ENCODE measurements at places on chromosomes 6 and 20. TPM values are rescaled to one million over a fixed set of nuclear protein-coding genes. Genes with fewer than 3 reads are reported as not detected.

DNA sequence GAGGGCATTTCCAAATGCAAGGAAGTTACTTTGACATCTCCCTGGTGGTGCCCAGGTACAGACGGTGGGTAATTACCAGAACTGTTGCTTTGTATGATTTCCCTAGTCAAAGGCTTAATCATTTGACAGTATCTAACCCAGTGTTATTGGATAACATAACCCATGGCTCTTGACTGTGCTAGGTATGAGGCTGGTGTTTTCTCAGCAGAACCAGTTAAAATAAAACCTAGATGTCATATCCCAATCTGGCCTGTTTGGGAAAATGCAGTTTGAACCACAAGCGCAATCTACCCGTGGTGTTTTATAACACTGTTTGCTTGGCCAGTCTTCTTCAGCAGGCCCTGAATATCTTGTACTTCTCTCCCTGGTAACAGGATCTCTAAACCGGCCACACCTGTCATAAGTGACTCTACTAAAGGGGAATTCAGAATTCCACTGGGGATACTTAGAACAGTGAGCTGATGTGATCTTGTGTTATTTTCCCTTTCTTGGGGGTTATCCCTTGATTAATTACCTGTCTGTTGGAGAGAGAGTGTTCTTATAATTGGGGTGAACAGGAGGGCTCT, 32.8 kb downstream of the PPP1R14C start:
- DNase-seq: no peak
- no peak overlapping the region for H3K27ac ChIP-seq
- H3K4me1 ChIP-seq: no peaks in the 10 kb centered on the region
- H3K36me3 ChIP-seq: no peaks in the 10 kb centered on the region
- H3K27me3 ChIP-seq: no peaks in the 10 kb centered on the region
- H3K4me3 ChIP-seq: no peak overlapping the region

DNA sequence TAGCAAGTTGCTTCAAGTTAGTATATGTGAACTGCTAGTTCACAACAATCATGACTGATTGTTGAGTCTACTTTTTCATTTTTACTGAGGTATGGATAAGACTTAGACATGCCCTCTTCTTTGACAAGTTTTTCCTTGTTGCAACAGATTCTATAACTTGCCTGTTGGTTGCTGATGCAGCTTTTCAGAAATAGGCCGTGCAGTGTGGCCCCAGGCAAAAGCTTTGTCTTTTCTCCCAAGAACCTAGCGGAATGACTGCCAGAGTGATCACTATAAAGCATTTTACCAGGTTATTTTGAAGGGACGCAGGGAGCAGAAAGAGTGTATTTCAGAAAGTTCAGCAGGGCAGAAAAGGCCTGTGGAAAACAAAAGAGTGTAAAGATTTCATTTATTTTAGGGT, 16.0 kb downstream of the HECA start:
- no peak overlapping the region for H3K4me3 ChIP-seq
- H3K4me1 ChIP-seq: no peaks in the 10 kb centered on the region
- H3K27me3 ChIP-seq: no peaks in the 10 kb centered on the region
- no peak overlapping the region for H3K27ac ChIP-seq
- DNase-seq: no peak
- no peaks in the 10 kb centered on the region for H3K36me3 ChIP-seq

DNA sequence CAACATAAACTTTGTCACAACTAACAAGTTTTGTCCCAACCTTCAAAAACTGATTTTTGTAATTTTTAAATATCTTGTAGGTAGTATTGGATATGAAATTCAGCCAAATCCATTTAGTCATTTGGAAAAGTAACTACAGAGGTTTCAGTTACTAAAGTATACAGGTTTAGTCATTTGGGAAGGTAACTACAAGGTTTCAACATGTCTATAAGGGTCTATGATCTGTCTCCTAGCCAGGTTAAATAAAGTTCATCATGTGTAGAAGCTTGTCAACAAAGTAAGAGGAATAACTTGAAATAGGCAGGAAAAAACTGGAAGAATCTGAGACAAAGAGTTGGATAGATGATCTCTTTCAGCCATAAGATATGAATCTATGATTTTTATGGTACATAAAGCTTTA, 229.8 kb downstream of the COL12A1 start:
- H3K4me3 ChIP-seq: no peak overlapping the region
- H3K27ac ChIP-seq: no peak overlapping the region
- H3K36me3 ChIP-seq: no peaks in the 10 kb centered on the region
- H3K4me1 ChIP-seq: no peaks in the 10 kb centered on the region
- DNase-seq: no peak

- H3K4me3 ChIP-seq: no peak overlapping the region
- no peak overlapping the region for H3K27ac ChIP-seq
- DNase-seq: peak; percentile 34
- no peaks in the 10 kb centered on the region for H3K36me3 ChIP-seq
- H3K27me3 ChIP-seq: no peaks in the 10 kb centered on the region
Observed at GRCh38 chr20:16821211-16822089, 73.3 kb downstream of the OTOR start.

GRCh38 chr20:50730765-50731054, 670 bp upstream of the PARD6B start:
- H3K4me3 ChIP-seq: peak overlapping the region; percentile 89
- no peaks in the 10 kb centered on the region for H3K27me3 ChIP-seq
- no peak for DNase-seq
- H3K27ac ChIP-seq: peak overlapping the region; percentile 91
- H3K4me1 ChIP-seq: peaks cover 15% of the 10 kb centered on the region
- no peaks in the 10 kb centered on the region for H3K36me3 ChIP-seq

The PEX3 gene
- 27.2 TPM for polyA plus RNA-seq

DNA sequence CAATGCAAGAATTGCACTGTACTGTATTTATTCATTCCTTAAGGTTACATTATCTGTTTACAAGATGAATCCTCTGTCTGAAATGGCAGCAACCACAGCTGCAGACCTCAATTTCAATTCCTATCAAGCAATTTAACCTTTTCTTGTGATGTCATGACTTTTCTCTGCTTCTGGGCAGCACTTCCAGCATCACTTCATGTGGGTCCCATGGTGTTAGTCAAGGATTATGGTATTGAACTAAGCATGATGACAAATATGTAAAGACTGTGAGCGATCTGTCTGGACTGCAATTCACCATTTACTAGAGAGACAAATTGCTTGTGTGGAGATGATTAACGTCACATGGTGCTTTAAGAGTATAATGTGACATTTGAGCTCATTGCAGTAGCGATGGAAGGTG, 90.5 kb upstream of the CCN2 start:
- H3K36me3 ChIP-seq: no peaks in the 10 kb centered on the region
- no peaks in the 10 kb centered on the region for H3K27me3 ChIP-seq
- H3K4me3 ChIP-seq: no peak overlapping the region

GRCh38 chr6:38282911-38283310, 356.8 kb downstream of the BTBD9 start:
- H3K27ac ChIP-seq: no peak overlapping the region
- H3K36me3 ChIP-seq: no peaks in the 10 kb centered on the region
- DNase-seq: no peak
- no peaks in the 10 kb centered on the region for H3K4me1 ChIP-seq
- H3K27me3 ChIP-seq: no peaks in the 10 kb centered on the region
